ENCODE measurements at places on chromosomes 2 and 18. TPM values are rescaled to one million over a fixed set of nuclear protein-coding genes. Genes with fewer than 3 reads are reported as not detected.

Gene TMEM178A
- total RNA-seq = 0.10 TPM

Gene SSB
- total RNA-seq = 166 TPM

Gene UGT1A8
- not detected for total RNA-seq

Gene NTSR2
- not detected for total RNA-seq

Gene SPC25
- 9.7 TPM for total RNA-seq

Gene IHH
- 0.12 TPM for total RNA-seq

Gene XDH
- 1.8 TPM for total RNA-seq

Gene PLB1
- 2.6 TPM for total RNA-seq

Gene ACKR3
- total RNA-seq = 29.6 TPM

All from A549 treated with RU486 at 1 μM for 4 hours (cell line).